ENCODE measurements at places on chromosomes 4 and X. TPM values are rescaled to one million over a fixed set of nuclear protein-coding genes. Genes with fewer than 3 reads are reported as not detected.

The SPARCL1 gene
- 558 TPM for total RNA-seq

The TXK gene
- 8.1 TPM for total RNA-seq

The BTC gene
- 0.74 TPM for total RNA-seq

The CLDN22 gene
- total RNA-seq = not detected

The MAGEB1 gene
- not detected for total RNA-seq

Measured in vagina (tissue), 2 donors.